Substantia nigra (tissue), 51 donors: ENCODE measurements at places on chromosomes 3 and 15.

GRCh38 chr15:69299943-69300588 lies 1.4 kb downstream of the PAQR5 start:
- DNase-seq: no peak

- DNase-seq: no peak
Measured at GRCh38 chr15:39357480-39358268, 223.2 kb upstream of the THBS1 start.

GRCh38 chr3:48187301-48187578 lies 977 bp downstream of the CDC25A start:
- no peak for DNase-seq

DNA sequence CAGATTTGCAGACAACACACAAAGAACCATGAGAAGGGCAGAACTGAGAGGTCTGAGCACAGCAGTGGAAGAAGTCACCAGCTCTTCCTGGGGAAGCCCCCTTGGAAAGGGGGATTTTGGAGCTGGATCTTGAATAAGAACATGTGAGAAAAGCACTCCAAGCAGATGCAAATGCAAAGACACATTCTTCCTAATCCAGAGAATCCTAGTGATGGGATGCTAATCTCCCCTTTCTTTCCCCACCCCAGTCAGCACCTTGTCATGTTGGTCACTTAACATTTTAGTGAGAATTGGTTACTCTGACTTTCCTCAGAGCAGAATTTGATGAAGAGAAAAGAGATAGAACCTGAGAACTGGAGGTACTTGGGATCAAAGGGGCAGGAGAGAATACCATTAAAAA lies 148.5 kb downstream of the SSR3 start:
- no peak for DNase-seq

GRCh38 chr3:99772671-99773070 lies 45.0 kb upstream of the CMSS1 start:
- no peak for DNase-seq

GRCh38 chr3:24020036-24020691 lies 75.1 kb downstream of the NR1D2 start:
- no peak for DNase-seq

DNA sequence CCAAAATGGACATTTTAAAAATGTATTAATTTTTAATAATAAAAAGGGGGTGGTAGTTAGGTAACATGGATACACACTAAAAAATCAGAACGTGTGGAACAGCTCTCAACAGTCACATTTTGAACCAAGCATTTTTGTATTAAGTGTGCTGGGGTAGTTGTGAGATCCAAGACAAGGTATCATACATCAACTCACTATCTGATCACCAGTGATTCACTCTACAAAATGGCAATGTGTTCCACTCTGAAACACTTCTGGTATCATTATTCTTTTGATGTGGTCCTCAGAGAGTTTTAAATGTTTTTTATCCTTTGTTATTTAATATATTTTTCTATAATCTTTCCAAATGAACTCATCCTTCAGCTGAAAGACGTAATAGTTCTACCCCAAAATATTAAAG lies 5.4 kb downstream of the HACL1 start:
- no peak for DNase-seq

GRCh38 chr3:65820600-65820999 lies 218.1 kb downstream of the MAGI1 start:
- no peak for DNase-seq

DNA sequence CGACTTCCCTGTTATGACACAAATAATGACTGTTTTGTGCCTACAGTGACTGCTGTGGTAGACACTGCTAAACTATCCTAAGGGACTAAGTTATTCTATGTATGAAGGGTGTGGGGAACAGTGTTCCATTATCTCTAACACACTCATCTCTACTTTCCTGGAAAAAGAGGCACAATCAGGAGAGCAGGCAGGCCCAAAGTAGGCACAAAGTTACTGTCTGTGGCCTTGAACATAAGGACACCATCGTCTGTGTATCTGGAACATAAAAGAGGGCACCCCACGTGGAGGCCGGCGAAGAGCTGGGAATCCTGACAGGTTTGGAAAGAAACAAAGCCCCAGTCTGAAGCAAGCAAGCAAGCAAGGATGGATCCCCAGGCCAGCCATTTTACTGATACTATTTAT lies 1.5 kb downstream of the ABCC5 start:
- DNase-seq: no peak

- no peak for DNase-seq
Measured at GRCh38 chr15:55968923-55969322, 24.5 kb downstream of the NEDD4 start.

DNA sequence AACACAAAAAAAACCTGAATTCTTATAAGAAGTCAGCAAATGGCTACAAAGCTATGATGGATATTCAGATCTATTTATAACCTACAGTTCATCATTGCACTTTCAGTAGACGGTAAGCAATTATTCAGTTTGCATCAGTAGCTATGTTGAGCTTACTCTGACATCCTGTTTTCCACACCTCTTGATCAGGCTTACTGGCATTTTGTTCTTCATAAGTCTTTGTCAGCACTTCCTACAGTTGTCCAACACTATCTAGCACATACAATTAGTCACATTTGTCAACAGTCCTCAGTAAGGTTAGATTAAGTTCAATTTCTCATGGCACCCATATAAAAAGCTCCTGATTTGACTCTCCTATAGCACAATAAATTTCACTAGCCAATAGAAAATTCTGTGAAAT lies 71.2 kb upstream of the ST3GAL6 start:
- DNase-seq: no peak

DNA sequence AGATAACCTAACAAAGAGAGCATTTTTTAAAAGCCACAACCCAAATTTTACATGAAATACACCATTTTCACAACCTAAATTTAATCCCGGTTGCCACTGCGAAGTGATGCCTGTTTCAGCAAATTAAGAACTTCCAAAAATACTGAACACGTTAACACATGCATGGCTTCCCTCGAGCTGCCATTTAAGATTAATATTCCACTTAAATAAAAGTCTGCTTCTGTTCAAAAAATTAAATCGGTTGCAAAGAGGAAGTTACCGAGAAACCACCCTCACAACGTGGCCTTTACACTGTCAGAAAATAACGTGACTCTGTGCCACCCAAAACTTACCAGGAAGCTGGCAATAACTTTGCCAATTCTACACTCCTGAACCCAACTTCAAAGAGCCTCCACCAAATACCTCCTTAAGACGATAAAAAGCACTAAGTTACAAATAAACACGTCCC lies 1.2 kb downstream of the TBL1XR1 start:
- DNase-seq: no peak

DNA sequence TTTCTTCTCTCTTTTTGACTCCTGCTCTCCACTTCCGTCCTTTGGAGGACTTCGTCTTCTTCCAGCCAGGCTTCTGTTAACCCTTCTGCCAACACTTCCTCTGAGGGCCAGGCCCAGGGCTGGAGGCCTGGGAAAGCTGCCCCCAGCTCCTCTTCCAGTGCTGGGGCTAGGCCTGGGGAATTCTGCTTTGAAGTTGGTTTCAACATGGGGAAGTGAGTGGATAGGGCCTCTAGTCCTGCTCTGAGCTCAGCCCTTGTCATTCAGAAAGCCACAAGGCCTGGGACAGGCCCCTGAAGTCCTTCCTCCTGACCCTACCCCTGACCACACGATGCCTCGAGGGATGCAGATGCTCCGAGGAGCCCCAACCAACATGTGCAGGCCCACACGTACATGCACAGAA lies 53.9 kb upstream of the HERC1 start:
- no peak for DNase-seq

DNA sequence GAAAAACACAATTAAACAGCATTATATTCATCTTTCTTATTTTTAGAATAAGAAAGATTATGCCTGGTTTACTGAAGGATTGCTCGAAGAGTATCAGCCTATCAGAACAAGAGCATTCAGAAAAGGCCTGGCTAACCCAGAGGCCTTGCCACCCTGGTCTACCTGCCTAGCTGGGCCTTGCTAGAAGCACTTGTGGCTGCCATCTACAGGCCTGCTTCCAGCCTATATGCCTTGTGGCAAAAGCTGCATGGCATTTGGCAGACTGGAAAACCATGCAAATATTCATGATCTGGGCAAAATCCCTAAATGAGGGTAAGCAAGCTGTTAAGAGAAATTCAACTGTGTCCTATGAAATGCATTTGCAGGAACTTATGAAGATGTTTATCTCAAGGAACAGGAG lies 9.3 kb upstream of the ATP13A4 start:
- DNase-seq: no peak

- no peak for DNase-seq
Measured at GRCh38 chr3:55180936-55181535, 253.2 kb upstream of the LRTM1 start.

- DNase-seq: no peak
Measured at GRCh38 chr15:98530570-98530969, 117.8 kb upstream of the IGF1R start.

- DNase-seq: no peak
Measured at GRCh38 chr15:101600035-101600434, 52.1 kb downstream of the TM2D3 start.

GRCh38 chr3:25229586-25229985 lies 198.5 kb upstream of the RARB start:
- no peak for DNase-seq

GRCh38 chr3:131658115-131658514 lies 155.3 kb upstream of the MRPL3 start:
- DNase-seq: no peak

DNA sequence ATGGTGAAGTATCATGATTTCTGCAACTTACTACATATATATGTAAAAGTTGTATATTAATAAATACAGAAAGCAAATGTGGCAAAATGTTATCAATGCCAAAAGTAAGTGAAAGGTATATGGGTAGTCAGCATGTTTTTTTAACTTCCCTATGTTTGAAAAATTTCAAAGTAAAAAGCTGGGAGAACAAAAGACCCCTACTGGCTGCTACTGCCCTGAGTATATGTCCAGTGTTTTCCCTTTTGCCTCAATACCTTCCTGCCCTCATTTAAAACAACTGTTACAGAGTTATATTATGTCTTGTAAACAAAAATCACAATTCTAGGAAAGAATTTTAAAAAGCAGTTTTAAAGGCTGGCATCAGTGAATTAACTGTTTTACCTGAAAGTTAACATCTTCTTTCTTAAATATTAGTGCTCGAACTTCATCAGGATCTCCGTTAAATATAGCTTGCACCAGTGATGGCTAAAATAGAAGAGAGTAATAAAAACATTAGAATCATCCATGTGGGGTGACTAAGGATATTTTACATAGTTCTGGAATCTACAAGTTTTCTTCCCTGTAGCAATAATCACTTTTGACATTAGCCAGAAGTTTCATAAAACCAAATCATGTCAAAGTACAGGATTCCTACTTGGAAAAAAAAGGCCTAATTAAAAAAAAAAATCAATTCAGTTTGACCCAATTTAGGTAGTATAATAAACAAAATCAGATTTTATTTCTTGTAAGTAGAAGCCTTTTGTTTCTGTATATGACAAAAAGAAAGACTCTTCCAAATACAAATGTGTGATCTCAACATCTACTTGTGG lies 2.7 kb downstream of the ANKRD28 start:
- DNase-seq: no peak

GRCh38 chr15:78284758-78285157 lies 14.7 kb downstream of the SKIC8 start:
- DNase-seq: no peak

GRCh38 chr3:32406486-32407408 lies 15.1 kb downstream of the CMTM7 start:
- no peak for DNase-seq

DNA sequence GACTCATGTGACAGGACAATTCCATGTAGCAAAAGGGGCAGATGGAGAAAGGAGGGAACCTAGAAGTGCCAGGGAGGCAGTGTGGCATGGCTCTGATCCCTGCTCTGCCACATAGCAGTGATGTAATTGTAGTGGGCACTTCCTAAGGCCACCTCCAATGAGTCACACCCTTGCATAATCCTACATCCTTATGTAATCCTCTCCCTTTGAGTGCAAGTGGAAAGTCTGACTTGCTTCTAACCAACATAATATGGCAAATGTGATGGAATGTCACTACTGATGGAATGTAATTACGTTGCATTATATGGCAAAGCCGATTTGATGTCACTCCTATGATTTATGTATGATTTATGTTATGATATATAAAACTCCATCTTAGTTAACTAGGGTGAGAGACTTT lies 72.9 kb upstream of the ATP2C1 start:
- no peak for DNase-seq

- no peak for DNase-seq
Measured at GRCh38 chr15:42190370-42190769, 17.7 kb downstream of the VPS39 start.

DNA sequence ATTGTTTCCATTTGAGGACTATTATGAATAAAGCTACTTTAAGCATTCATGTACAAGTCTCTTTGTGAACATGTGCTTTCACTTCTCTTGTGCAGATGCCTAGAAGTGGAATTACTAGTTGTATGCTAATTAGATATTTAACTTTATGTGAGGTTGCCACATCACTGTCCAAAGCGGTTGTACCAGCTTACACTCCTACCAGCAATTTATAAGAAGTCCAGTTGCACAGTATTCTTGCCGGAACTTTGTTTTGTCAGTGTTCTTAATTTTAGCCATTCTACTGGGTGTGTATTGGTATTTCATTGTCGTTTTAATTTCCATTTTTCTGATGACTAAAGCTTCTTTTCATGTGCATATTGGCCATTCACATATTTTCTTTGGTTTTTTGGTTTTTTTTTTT lies 29.1 kb downstream of the SEMA3G start:
- DNase-seq: no peak

DNA sequence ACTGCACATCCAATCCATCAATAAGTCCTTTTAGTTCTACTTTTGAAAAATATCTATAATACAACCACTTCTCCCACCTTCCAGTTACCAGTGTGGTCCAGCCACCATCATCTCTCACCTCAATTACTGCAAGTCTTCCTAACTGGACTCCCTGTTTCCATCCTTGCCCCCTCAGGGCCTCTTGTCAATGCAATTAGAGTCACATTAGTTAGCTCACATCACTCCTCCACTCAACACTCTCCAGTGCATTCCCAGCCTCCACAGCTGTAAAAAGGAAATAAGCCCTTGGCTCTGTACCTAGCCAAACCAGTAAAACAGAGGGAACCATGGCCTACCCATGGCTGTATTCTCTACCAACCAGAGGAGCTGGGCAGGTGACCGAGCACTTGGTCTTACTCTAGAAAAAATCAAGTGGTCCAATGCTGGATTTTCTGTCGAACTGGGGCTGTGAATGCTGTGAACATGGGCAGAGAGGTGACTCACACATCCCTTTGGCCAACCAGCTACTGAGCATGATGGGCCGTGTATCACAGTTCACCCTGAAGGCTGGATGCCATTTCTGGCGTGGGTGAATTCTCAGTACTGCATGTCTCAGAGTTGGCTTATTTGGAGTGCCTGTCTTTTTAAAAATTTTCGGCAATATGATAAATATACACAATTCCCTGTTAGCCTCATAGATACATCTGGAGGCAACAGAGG lies 62.5 kb upstream of the C15orf61 start:
- no peak for DNase-seq

GRCh38 chr3:140914384-140914945 lies 27.2 kb upstream of the SLC25A36 start:
- DNase-seq: no peak

DNA sequence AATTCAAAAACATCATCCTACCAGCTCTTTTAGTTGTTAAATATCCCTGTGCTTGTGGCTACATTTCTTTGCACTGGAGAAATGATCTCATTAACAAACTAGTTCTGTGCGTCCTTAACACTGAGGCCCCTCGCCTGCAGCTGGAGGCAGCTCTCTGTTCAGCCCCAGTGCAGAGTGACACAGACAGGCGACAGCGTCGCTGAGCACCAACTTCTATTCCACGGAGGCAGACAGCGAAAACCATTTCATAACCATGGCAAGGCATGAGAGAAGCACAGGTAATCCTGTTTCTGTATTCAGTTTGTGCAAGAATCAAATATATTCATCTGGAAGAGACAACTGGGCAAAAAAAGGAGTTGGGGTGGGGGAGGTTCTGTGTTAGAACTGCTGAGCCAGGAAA lies 530.7 kb downstream of the ZIC1 start:
- DNase-seq: no peak

- no peak for DNase-seq
Measured at GRCh38 chr3:138459619-138460535, 25.5 kb downstream of the ESYT3 start.
